Vein endothelial cell (primary cell): ENCODE measurements at places on chromosomes 6 and 20. TPM values are rescaled to one million over a fixed set of nuclear protein-coding genes. Genes with fewer than 3 reads are reported as not detected.

The TCP11 gene
- total RNA-seq, result 0.33 TPM in 1 of 2 replicates, not detected in the other

The PLCB1 gene
- total RNA-seq, result 43.8 and 69.0 TPM in 2 replicates

The SDC4 gene
- 36.8 and 59.1 TPM in 2 replicates for total RNA-seq

The RNF39 gene
- not detected in 2 replicates for total RNA-seq

The LST1 gene
- 0.48 TPM in 1 of 2 replicates, not detected in the other for total RNA-seq
